AG20443 (cell line): ENCODE measurements at places on chromosomes 11 and 22.
A peak's percentile ranks its signal among the peaks of the same experiment; 100 is the strongest.

DNA sequence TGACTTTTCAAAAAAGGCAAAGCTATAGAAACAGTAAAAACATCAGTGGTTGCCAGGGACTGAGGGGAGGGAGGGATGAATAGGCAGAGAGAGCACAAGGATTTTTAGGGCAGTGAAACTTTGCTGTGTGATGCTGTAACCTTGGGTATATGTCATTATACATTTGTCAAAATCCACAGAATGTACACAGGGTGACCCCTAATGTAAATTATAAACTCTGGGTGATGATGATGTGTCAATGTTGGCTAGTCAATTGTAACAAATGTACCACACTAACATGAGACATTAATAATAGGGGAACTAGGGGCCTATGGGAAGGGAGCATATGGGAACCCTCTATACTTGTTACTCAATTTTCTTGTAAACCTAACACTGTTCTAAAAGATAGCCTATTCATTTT is 24.8 kb downstream of the RIBC2 start:
- no peak for DNase-seq

GRCh38 chr11:33214767-33215166 is 42.4 kb upstream of the HIPK3 start:
- DNase-seq: no peak

GRCh38 chr22:28123989-28124766 is 205.1 kb upstream of the PITPNB start:
- no peak for DNase-seq

- peak; percentile 11 for DNase-seq
Observed at GRCh38 chr11:67167091-67167490, 48.0 kb downstream of the KDM2A start.

DNA sequence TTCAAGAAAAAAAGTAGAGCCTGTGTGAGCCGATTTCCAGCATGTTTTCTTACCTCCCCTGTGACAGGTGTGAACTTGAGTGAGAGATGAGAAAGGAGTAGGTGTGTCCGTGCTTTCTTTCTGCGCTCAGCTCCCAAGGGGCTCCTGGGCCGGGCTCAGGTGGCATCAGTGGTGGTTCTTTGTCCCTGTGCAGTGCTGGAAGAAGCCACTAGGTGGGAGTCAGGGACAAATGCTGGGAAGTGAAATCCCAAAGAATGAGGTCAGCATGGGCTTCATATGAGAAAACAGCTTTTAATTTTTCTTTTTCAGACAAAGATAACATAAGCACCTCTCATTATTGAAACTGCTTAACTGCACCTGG is 57.8 kb downstream of the PPFIBP2 start:
- peak; percentile 83 for DNase-seq

- DNase-seq: no peak
Observed at GRCh38 chr11:109138196-109138595, 283.8 kb upstream of the C11orf87 start.

- no peak for DNase-seq
Observed at GRCh38 chr22:23569716-23570115, 10.4 kb downstream of the IGLL1 start.
